ENCODE measurements at places on chromosomes 12 and 14.

DNA sequence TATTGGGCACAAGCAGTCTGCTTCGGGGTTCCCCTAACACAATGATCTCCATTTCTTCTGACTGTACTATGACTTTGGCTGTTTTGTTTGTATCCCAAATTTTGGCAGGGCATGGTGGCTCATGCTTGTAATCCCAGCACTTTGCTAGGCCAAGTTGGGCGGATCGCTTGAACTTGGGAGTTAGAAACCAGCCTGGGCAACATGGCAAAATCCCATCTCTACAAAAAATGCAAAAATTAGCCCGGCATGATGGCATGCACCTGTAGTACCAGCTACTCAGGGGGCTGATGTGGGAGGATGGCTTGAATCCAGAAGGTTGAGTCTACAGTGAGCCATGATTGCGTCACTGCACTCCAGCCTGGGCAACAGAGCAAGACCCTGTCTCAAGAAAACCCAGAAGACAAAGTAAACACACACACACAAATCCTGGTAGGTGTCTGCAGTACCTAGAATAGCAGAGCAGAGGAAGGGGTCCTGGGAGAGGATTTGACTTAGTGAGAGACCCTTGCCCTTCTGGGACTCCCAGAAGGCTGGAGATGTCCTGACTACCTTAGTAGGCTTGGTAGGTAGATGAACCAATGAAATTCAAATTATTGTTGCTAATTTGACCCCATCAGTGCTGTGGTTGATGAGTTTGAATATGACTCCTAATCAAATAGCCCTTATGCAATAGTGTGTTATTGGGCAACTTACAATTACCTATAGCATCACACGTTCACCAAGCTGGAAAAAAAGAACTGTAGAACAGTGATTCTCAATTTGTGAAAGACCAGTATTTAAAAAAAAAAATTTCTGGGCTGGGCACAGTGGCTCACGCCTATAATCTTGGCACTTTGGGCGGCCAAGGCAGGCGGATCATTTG lies 6.8 kb upstream of the AEBP2 start:
- no peak for DNase-seq

DNA sequence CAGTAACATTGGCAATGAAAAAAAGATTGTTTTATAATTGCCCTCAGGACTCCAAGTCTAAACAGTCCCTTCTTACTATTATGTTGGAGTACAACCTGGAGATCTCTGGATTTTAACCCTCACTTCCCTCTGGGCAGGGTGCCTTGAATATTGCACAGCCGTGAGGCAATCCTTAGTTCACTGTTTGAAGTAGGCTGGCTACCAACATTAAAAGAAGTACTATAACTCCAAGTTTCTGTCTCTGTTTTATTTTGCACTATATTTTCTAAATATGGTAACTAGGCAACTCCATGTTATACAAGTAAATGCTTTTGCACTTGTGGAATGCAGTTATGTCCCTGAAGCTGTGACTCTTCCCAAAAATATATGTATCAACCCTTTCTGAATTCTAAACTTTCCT lies 490.7 kb downstream of the EGLN3 start:
- no peak for DNase-seq

DNA sequence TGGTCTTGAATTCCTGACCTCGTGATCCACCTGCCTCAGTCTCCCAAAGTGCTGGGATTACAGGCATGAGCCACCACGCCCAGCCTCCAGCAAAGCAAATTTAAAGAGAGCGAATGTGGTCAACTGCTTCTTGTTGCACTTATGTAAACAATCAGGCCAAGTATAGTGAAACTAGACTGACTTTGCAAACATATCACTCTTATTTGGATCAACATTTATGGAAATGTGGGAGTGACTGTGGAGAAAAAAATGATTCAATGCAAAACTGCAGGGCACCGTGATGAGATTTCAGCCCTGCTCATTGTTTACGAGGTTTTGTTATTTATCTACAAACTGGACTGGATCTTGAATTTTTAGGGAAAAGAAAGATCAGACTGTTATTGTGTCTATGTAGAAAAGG lies 28.1 kb downstream of the TMEM121 start:
- no peak for DNase-seq

- DNase-seq, result no peak
Measured at GRCh38 chr14:71139294-71139946, 232.2 kb downstream of the PCNX1 start.

- no peak for DNase-seq
Measured at GRCh38 chr12:132131952-132132351, 12.2 kb downstream of the DDX51 start.

GRCh38 chr12:101087920-101088319 lies 122.1 kb downstream of the SLC5A8 start:
- no peak for DNase-seq

DNA sequence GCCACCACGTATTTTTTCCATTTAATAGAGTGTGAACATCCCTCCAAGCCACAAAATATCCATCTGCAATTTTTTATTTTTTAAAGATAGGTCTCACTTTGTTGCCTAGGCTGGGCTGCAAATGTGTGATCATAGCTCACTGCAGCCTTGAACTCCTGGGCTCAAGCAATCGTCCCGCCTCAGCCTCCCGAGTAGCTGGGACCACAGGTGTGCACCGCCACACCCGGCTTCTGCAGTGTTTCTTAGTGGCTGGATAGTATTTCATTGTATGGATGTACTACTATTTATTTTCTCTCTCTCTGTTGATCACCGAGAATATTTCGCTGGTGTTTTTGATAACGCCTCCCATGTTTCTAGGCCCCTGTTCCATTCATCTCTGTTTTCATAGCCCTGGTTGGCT lies 17.5 kb downstream of the MLXIP start:
- no peak for DNase-seq

DNA sequence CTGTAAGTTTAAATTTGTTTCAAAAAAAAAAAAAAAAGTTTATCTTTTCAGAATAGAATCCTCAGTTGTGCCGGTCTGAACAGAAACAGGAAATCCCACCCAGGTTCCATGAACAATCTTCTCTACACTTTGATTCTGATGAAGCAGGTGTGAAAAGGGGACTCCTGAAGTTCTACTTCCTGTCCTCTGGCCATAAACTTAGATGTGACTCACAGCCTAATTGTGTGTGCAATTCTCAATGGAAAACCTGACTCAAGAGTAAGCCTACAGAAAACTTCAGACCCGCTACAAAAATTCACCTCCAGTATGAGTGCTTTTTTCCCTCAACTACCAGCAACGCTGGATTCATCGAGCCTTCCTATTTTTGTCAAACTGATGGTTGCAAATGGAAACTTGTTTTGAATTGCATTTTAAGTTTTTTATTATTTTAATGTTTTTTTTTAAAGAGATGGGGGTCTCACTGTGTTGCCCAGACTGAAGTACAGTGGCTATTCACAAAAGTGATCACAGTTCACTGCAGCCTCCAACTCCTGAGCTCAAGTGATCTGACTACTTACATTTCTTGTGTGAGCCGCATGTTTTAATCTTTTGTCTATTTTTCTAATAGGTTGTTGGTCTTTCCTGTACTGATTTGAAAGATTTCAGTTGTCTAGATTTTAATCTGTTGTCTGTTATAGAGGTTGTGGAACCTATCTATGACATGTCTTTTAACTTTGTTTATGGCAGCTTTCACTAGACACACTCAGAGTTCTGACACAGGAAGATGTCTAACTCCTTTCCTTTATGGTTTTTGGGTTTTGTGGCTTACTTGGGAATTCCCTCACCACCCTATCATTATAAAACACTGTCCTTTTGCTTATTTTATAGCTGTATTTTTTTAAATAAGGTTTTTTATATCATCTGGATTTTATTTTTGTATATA lies 37.6 kb downstream of the ATG14 start:
- no peak for DNase-seq

DNA sequence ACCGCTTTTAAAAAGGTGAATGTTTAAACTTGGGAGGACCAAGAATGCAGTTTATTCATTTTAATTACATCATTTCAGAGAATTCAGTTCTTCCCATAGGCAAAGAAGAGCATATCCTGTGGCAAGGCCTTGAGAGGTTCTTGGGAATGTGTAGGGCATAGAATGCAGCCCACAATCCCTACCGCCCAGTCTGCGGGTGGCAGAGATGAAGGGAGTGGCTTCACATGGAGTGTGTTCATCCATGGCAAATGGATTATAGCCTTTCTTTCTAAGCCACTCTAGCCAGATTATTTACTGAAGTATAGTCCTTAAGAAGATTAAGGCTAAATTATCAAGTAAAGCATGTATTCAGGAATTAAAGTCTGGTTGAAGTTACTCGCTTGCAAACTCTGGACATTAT lies 97.4 kb downstream of the TSPAN8 start:
- DNase-seq, result no peak

- no peak for DNase-seq
Measured at GRCh38 chr14:75260025-75260763, 18.4 kb upstream of the FOS start.

DNA sequence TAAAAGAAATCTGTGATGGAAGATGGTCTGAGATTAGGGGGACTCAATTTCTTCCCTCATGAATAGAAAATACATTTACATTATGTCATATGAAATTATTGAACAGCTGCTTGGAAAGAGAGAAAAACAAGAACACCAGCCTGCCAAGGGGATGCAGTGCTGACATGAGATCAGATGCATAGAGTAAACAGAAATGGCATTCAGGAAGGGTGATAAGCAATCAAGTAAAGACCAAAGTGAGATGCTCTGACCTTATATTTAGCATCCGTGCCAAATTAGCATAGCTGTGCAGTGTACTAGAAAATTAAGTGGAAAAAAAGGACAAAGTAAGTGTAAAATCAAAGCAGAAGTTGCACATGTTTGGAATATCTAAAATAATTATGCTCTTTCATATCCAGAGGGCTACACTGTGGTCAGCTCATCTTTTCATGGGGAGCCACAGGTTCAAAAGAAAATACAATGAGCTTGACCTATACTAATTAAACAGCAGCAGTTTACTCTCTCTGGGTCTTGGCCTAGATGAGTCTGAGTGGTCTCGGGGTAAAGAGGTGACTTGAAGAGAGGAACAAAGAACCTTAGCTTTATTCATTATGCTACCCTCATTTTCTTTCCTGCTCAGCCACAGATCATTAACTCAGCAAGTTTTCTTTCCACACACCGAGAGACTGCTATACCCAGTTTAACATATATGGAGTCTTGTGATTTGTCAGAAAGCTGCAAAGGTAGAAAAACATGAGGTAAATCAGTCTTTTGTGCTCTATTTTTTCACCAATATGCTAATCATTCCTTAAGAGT lies 359.4 kb upstream of the FOXG1 start:
- DNase-seq, result no peak

DNA sequence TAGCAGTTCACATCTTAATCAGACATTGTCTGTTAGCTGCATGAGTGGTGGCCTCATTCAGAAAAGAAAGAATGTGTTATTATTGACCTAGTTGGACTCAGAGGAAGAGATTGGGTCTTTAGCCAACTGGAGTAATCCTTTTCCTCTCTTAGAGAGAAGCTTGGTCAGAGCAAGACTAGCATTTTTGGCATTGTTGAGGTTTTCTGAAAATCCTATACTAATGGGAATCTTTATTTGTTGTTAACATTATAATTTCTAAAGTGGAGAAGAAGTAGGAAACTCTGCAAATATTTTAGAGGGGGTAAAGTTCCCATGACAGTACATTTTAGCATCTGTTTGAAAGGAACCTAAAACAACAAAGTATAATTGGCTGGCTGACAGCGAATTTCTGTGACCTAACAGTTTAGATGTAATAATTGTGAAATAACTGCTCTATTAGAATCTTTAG lies 9.7 kb downstream of the TOX4 start:
- DNase-seq, result no peak

GRCh38 chr14:26255213-26255612 lies 342.6 kb downstream of the NOVA1 start:
- no peak for DNase-seq

DNA sequence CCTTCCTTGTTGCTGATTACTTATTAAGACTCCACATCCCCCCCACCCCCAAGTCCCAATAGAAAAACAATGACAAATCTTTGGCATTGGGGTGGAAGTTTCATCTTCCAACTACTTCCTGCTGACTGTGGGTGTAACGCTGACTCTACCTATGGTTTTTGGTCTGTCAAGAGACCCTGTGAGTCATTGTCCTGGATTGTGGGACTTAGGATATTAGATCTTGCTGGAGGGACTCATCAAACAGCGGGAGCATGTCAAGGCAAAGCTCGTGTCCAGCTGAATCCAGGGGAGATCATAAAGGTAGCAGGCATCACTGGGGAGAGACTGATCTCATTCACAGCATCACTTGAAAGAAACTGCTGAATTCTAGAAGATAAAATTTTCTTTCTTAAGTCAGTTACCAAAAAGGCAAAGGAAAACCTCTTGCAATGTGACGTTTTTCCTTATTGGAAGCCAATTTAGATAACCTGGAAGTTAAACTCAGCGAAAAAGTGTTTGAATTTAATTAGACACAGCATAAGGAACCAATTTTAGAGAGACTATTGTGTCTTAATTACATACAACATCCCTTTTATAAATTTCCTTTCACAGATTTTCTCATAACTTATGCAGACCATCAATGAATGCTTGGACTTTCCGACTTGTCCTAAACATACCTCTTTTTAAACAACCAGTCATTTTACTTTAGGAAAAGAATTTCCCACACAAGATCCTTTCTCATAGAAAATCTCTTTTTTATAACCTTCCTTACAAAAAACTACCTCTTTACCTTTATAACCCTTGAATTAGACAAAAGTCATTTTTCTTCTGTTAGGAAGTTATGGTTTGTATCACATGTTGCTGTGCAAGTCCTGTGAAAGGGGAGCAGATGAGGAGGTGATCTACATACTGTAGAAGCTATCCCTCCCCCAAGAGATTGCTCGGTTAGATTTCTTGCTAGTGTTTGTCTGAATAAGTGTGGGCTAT lies 94.6 kb upstream of the SCAF11 start:
- DNase-seq, result no peak

GRCh38 chr12:107668320-107669098 lies 17.1 kb upstream of the PWP1 start:
- no peak for DNase-seq

GRCh38 chr14:95056476-95056875 lies 100.9 kb downstream of the DICER1 start:
- no peak for DNase-seq

- DNase-seq, result no peak
Measured at GRCh38 chr12:120515496-120515895, 13.5 kb downstream of the COQ5 start.
